Kidney (tissue), 22 donors: ENCODE measurements at places on chromosomes 6 and 20. TPM values are rescaled to one million over a fixed set of nuclear protein-coding genes. Genes with fewer than 3 reads are reported as not detected.

RAET1G gene
- 0.41 TPM for total RNA-seq

NHLRC1 gene
- 2.0 TPM for total RNA-seq

NKX2-2 gene
- not detected for total RNA-seq

TCF15 gene
- 0.63 TPM for total RNA-seq

C20orf96 gene
- 9.4 TPM for total RNA-seq

RAB44 gene
- total RNA-seq: 1.5 TPM

ABHD16B gene
- total RNA-seq: not detected

SLC17A2 gene
- total RNA-seq: 0.76 TPM

NKX2-4 gene
- not detected for total RNA-seq

DSP gene
- total RNA-seq: 96.2 TPM

RNF144B gene
- 153 TPM for total RNA-seq

XKR7 gene
- total RNA-seq: 0.06 TPM

OVOL2 gene
- 4.8 TPM for total RNA-seq

TSBP1 gene
- total RNA-seq: not detected

SLC32A1 gene
- total RNA-seq: not detected

PRL gene
- total RNA-seq: not detected

NELFE gene
- total RNA-seq: 62.0 TPM

SNAI1 gene
- total RNA-seq: 3.7 TPM

MAK gene
- total RNA-seq: 0.66 TPM

IL17A gene
- total RNA-seq: not detected

B3GALT4 gene
- total RNA-seq: 20.2 TPM

TBXT gene
- total RNA-seq: not detected

NRSN1 gene
- not detected for total RNA-seq

CLPSL2 gene
- total RNA-seq: not detected

NUP43 gene
- 36.1 TPM for total RNA-seq

ARG1 gene
- not detected for total RNA-seq

ARMC2 gene
- total RNA-seq: 12.7 TPM

TOX2 gene
- total RNA-seq: 5.9 TPM

PACRG gene
- total RNA-seq: 7.4 TPM

MLN gene
- not detected for total RNA-seq

AAR2 gene
- total RNA-seq: 27.8 TPM

PDYN gene
- total RNA-seq: not detected

HRH3 gene
- not detected for total RNA-seq

GNAS-AS1 gene
- 0.88 TPM for total RNA-seq

MOCS1 gene
- total RNA-seq: 25.9 TPM
